ENCODE measurements at places on chromosomes 1 and 21. TPM values are rescaled to one million over a fixed set of nuclear protein-coding genes. Genes with fewer than 3 reads are reported as not detected.
A peak's percentile ranks its signal among the peaks of the same experiment; 100 is the strongest.

Gene TMEM269
- total RNA-seq, result not detected

Gene OR2T11
- total RNA-seq, result not detected

Gene C2CD4D
- total RNA-seq, result 0.13 TPM

Gene HTR1D
- total RNA-seq, result not detected

Gene FAM177B
- total RNA-seq, result not detected

- DNase-seq, result peak; percentile 40
- H3K27me3 ChIP-seq, result no peaks in the 10 kb centered on the region
- H3K4me1 ChIP-seq, result peaks cover 8% of the 10 kb centered on the region
- no peak overlapping the region for H3K27ac ChIP-seq
- H3K4me3 ChIP-seq, result peak overlapping the region; percentile 76
- H3K36me3 ChIP-seq, result no peaks in the 10 kb centered on the region
Observed at GRCh38 chr1:227948493-227949260, 945 bp upstream of the WNT9A start.

GRCh38 chr1:111202707-111203623 is 2.5 kb upstream of the DENND2D start:
- no peaks in the 10 kb centered on the region for H3K36me3 ChIP-seq
- 0 out of 2 replicates have a peak, but pooled peaks cover 3% of the 10 kb centered on the region for H3K4me1 ChIP-seq
- H3K27ac ChIP-seq, result no peak overlapping the region
- H3K4me3 ChIP-seq, result peak overlapping the region; percentile 79
- H3K27me3 ChIP-seq, result no peaks in the 10 kb centered on the region

- peak overlapping the region; percentile 57 for H3K27ac ChIP-seq
- no peak overlapping the region for H3K4me3 ChIP-seq
- no peaks in the 10 kb centered on the region for H3K27me3 ChIP-seq
- H3K4me1 ChIP-seq, result peaks cover 28% of the 10 kb centered on the region
- DNase-seq, result peak; percentile 73
Observed at GRCh38 chr1:77370583-77371306, 88.9 kb downstream of the AK5 start.

DNA sequence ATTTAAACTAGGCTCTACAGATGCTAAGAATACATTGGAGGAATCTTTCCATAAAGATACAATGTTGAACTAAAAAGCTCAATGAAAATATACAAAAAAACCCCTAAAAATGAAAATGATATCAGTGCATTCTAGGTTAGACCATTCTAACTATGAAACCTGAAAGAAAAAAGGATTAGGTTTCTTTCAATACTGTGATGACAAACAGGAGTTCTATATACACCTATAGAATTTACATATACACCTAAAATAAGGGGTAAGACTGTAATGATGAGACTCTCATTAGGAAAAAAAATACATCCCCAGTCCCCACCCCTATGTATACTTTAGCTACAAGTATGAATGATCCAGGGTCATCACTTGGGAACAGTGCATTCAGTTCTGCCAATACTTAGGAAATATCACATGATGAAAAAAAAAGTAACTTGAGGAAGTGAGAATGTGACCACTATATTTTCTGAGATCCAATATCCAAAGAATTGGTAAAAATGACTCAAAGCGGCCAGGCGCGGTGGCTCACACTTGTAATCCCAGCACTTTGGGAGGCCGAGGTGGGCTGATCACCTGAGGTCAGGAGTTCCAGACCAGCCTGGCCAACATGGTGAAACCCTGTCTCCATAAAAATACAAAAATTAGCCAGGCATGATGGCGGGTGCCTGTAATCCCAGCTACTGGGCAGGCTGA is 26.3 kb downstream of the SELENOF start:
- peaks cover 8% of the 10 kb centered on the region for H3K36me3 ChIP-seq
- H3K27ac ChIP-seq, result no peak overlapping the region
- no peaks in the 10 kb centered on the region for H3K27me3 ChIP-seq
- no peak overlapping the region for H3K4me3 ChIP-seq
- no peaks in the 10 kb centered on the region for H3K4me1 ChIP-seq

DNA sequence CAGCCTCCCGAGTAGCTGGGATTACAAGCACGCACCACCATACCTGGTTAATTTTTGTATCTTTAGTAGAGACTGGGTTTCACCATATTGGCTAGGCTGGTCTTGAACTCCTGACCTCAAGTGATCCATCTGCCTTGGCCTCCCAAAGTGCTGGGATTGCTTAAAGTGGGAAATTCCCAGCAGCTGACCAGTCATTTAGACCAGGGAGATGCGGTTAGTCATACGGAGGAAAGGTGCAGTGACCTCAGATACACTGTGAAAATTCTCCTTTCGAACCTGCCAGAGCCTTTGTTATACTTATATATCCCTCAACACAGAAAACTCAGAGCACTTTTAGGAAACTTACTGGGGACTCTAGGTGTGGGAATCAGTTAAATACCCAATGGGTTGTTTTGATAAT is 39.6 kb downstream of the MAP10 start:
- no peak overlapping the region for H3K27ac ChIP-seq
- H3K4me1 ChIP-seq, result no peaks in the 10 kb centered on the region
- peak; percentile 36 for DNase-seq
- H3K4me3 ChIP-seq, result no peak overlapping the region

- H3K36me3 ChIP-seq, result no peaks in the 10 kb centered on the region
- DNase-seq, result peak; percentile 93
- H3K27ac ChIP-seq, result peak overlapping the region; percentile 64
Observed at GRCh38 chr1:117612517-117613248, 6.8 kb downstream of the TENT5C start.

DNA sequence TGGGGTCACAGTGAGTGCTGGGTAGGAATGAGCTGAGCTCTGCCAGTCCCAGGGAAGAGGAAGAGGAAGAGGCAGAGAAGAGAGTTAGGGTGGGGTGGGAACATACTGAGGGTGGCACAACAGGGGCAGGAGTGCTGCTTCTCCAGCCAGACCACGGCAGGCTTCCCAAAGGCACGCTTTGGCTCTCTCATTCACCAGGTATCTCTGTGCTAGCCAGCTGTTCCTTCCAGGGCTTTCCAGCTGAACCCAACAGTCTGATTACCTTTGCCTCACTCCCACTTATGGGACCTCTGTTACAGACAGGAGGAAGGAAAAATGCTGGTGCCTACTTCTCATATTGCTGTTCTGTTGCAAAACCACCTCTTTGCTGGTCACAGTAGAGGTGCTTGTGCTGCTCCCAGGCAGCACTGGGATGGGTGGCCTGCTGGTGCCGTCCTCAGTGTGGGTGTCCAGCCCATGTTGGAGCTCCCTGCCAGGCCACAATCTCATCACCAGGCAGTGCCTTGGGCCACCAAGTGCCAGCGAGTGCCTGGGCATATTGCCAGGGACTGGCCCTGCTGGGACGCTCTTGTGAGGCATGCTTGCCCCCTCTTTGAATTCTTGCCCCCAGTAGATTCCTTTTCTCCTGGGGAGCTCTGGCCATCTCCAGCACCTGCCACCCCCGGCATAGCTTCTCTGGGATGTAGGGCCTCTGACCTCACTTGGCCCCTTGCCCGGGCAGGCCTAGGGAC is 2.1 kb downstream of the ADORA1 start:
- no peak overlapping the region for H3K27ac ChIP-seq
- H3K4me3 ChIP-seq, result no peak overlapping the region
- peak; percentile 11 for DNase-seq
- H3K4me1 ChIP-seq, result peaks cover 16% of the 10 kb centered on the region

DNA sequence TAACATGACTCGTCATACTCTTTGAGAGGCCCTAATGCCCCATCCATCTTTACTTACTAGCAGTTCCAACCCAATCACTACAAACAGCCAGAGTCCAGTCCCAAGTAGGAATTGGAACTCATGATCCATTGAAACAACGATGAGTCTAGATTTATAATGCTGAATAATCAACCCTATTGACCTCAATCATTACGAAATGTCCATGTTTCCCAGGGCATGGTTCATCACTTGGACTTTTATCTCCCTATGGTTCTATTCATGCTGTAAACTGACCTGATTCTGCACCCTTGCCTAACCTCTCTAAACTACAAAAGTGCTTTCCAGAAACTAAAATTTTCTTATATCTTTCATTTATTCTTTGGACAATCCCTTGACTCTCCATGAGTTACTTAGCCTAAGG is 840.0 kb upstream of the B3GALT2 start:
- H3K4me3 ChIP-seq, result no peak overlapping the region
- no peaks in the 10 kb centered on the region for H3K27me3 ChIP-seq
- DNase-seq, result no peak
- no peak overlapping the region for H3K27ac ChIP-seq
- H3K4me1 ChIP-seq, result no peaks in the 10 kb centered on the region
- H3K36me3 ChIP-seq, result no peaks in the 10 kb centered on the region

DNA sequence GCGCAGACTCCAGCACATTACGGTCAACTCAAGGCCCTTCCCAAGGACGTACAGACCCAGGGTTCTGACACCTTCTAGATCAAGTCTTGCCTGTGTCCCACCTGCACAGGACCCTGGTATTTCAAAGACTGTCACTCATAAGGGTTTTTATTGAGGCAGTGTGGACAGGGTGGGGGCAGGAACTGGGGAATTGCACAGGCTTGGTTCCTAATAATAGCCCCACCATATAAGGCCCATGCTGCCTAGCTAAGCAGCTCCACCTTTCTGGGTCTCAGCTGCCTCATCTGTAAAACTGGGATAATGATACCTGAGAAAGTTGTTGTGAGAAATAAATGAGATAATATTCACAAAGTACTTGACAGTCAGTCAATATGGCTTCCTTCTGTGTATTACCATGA is 55.3 kb upstream of the PUM1 start:
- DNase-seq, result no peak
- no peaks in the 10 kb centered on the region for H3K36me3 ChIP-seq
- H3K27ac ChIP-seq, result no peak overlapping the region
- no peaks in the 10 kb centered on the region for H3K4me1 ChIP-seq
